ENCODE measurements at places on chromosomes 12 and 14.

GRCh38 chr12:70451528-70451927 lies 85.4 kb downstream of the KCNMB4 start:
- no peak overlapping the region for H3K4me3 ChIP-seq
- H3K27me3 ChIP-seq, result no peaks in the 10 kb centered on the region
- H3K27ac ChIP-seq, result no peak overlapping the region
- no peaks in the 10 kb centered on the region for H3K36me3 ChIP-seq

GRCh38 chr12:65454115-65454787 lies 175.8 kb downstream of the MSRB3 start:
- no peaks in the 10 kb centered on the region for H3K4me1 ChIP-seq
- H3K4me3 ChIP-seq, result no peak overlapping the region
- DNase-seq, result no peak
- no peak overlapping the region for H3K27ac ChIP-seq

GRCh38 chr12:75748136-75748535 lies 236.7 kb upstream of the KRR1 start:
- no peak for DNase-seq
- H3K36me3 ChIP-seq, result no peaks in the 10 kb centered on the region
- H3K4me1 ChIP-seq, result peaks cover 24% of the 10 kb centered on the region
- H3K27ac ChIP-seq, result no peak overlapping the region

- no peak overlapping the region for H3K27ac ChIP-seq
- no peaks in the 10 kb centered on the region for H3K36me3 ChIP-seq
- DNase-seq, result no peak
- no peak overlapping the region for H3K4me3 ChIP-seq
Measured at GRCh38 chr12:74119811-74120362, 417.7 kb upstream of the ATXN7L3B start.

- no peak for DNase-seq
- H3K36me3 ChIP-seq, result no peaks in the 10 kb centered on the region
- no peak overlapping the region for H3K27ac ChIP-seq
- H3K4me3 ChIP-seq, result no peak overlapping the region
- no peaks in the 10 kb centered on the region for H3K27me3 ChIP-seq
Measured at GRCh38 chr12:88922816-88923215, 342.5 kb upstream of the KITLG start.

DNA sequence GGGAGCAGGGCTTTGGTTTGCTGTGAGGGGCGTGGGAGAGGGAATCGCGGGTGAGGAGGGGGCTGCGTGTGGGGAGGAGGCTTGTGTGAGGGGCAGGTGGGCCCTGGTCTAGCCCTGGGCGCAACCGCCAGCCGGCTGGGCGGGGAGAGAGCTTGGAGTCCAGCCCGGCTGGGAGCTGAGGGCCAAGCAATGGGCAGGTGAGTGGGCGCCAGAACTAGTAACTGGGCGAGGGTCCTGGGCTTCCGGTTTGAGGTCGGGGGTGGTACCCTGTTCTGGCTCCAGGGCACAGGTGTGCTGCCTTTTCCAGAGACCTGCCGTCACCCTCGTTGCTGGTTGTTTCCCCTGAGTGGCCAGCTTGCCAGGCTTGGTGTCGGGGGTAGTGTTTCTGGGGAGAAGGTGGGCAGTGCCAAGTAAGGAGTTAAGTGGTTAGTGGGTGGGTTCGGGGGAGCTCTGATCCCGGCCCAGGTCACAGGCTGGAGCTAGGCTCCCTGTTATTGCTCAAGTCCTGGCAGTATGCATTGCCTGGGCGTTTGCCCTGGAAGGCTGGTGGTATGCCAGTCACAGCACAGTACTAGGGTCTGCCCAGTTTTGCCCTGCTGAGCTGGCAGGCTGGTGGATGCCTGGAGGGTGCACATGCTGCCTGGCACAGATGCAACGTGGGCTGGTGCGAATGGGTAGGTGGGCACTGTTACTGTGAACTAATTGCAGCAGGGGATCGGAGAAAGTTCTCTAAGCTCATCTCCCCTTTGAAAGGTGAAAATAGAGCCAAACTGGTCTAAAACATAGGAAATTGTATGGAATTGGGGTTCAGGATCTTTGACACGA lies 683 bp downstream of the CIPC start:
- H3K36me3 ChIP-seq, result no peaks in the 10 kb centered on the region
- peak overlapping the region; percentile 72 for H3K4me3 ChIP-seq
- peak; percentile 66 for DNase-seq
- H3K27ac ChIP-seq, result peak overlapping the region; percentile 94
- peaks cover 21% of the 10 kb centered on the region for H3K4me1 ChIP-seq

DNA sequence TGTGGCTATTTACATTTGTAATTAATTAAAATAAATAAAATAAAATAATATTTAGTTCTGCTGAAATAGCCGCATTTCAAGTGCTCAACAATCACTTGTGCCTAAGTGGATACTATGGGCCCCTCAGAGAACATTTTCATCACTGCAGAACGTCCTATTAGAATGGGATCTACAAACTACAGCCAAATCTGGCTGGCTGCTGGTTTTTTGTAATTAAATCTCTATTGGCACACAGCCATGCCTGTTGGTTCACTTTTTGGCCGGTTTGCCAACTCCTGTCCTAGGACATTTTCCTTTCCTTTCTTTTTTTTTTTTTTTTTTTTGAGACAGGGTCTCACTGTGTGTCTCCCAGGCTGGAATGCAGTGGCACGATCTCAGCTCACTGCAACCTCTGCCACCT lies 9.8 kb downstream of the CCDC63 start:
- no peaks in the 10 kb centered on the region for H3K36me3 ChIP-seq

- peak overlapping the region; percentile 10 for H3K27ac ChIP-seq
- H3K27me3 ChIP-seq, result no peaks in the 10 kb centered on the region
- no peaks in the 10 kb centered on the region for H3K36me3 ChIP-seq
- H3K4me1 ChIP-seq, result peaks cover 27% of the 10 kb centered on the region
- no peak overlapping the region for H3K4me3 ChIP-seq
- peak; percentile 75 for DNase-seq
Measured at GRCh38 chr12:51926718-51927117, 19.4 kb downstream of the ACVRL1 start.

- peaks cover 21% of the 10 kb centered on the region for H3K36me3 ChIP-seq
- H3K27me3 ChIP-seq, result no peaks in the 10 kb centered on the region
- DNase-seq, result no peak
- H3K4me3 ChIP-seq, result no peak overlapping the region
- no peaks in the 10 kb centered on the region for H3K4me1 ChIP-seq
Measured at GRCh38 chr14:90408713-90409112, 11.9 kb downstream of the CALM1 start.

DNA sequence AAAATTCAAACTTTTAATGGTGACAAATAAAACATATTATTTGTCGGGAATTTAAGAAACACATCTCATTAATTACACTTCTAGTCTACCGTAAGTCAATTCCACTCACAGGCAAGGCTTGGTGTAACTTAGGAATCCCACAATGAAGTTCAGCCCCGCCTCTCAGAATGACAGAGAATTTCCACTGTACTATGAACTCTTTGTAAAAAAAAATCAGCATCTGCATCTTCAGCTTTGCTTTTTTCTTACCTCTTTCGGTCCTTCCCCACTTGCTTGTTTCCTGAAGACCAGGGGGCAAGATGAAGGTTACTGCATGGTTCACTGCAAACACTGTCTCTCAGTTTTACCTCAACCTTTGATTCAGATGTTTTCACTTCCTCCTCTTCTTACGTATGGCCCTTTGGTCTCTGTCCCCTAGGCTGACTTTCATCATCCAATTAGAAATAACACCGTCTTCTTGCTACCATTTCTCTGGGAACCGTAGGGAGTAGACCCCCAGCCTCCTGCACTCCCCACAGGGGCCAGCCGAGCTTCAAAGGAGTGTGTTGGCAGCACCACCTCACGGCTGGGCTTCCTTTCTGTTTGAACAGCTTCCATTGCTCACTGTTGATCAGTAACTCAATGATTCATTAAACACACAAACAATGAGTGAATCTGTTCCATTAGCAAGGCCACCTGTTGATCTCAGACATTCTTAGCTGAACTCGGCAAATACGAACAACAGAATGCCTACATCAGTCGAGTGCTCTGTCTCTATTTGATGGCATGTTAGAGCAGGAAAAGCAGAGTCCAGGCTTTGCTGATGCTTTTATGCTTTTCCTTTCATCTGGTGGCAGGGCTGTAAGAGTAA lies 343.0 kb downstream of the BMP4 start:
- H3K36me3 ChIP-seq, result no peaks in the 10 kb centered on the region
- peak; percentile 61 for DNase-seq
- peaks cover 21% of the 10 kb centered on the region for H3K4me1 ChIP-seq
- peak overlapping the region; percentile 66 for H3K27ac ChIP-seq

DNA sequence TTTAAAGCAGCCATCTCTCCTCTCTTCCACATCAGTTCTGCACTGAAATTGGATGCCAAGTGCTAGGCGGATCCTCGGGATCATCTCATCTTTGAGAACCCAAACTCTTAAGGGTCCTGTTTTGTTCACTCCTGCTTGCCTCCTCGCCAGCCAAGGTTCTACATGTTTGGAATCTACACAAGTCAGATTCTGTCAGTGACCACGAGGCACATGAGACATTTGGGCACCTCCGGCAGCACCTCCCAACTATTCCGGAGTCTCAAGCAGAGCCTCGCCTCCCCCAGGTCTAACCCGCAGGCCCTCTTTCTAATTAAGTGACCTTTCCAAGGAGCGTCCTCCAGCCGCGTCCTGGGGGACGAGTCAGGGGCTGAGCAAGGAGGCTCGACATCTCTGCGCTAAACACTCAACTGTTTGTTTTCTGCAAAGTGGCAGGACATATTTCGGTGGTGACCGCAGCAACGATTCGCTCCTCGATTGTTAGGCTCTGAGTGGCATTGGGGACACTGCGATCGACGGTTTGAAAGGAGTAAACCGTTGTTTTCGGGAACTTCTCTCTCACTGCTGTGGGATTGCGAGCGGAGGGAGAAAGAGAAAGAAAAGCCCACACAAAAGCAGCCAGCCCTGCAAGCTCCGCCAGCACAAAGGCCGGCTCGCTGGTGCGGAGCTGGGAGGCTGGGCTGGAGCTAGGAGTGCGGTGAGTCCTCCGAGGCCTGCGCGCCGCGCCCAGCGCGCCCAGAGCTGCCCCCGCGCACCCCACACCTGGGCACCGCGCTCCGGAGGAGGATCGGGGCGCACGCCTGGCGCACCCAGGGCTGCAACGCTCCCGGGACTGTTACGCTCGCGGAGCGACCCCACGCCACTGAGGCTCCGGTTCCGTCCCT lies 640 bp downstream of the ARMH4 start:
- peak overlapping the region; percentile 92 for H3K4me3 ChIP-seq
- H3K27me3 ChIP-seq, result no peaks in the 10 kb centered on the region
- H3K4me1 ChIP-seq, result peaks cover 14% of the 10 kb centered on the region
- no peaks in the 10 kb centered on the region for H3K36me3 ChIP-seq

DNA sequence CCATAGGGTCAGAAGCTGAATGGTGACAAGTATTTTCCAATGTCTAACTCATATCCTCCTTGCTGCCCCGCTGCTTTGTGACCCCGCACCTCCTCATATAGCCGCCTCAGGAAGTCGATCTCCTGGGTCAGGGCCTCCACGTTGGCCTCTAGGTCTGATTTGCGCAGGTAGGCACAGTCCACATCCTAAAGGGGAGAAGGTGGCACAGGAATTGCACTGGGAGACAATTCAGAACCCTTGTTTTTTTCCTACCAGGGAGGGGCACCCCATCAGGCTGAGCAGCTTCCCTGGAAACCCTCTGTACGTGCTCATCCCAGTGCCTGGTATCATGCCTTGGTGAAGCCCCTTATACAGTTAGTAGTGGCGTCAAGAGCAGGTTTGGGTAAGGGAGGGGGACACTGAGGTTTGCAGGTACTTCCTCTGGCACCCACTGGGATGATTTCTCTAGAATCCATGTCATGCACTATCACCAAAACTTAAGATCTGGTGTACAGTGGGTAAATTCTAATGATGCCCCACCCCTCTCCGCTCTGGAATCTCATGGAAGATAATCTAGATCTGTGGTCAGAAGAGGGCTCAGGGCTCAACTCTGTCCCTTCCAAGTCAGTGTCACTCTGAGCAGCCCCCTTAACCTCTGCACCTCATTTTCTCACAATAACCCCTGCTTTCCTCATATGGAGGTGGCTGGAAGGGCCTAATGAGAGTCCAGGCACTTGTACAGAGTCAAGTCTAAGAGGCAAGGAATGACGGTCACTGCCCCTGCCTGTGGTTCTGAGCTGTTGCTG lies 20.1 kb upstream of the KRT86 start:
- H3K36me3 ChIP-seq, result no peaks in the 10 kb centered on the region
- no peaks in the 10 kb centered on the region for H3K27me3 ChIP-seq
- H3K27ac ChIP-seq, result no peak overlapping the region
- no peak overlapping the region for H3K4me3 ChIP-seq
- peak; percentile 3 for DNase-seq

DNA sequence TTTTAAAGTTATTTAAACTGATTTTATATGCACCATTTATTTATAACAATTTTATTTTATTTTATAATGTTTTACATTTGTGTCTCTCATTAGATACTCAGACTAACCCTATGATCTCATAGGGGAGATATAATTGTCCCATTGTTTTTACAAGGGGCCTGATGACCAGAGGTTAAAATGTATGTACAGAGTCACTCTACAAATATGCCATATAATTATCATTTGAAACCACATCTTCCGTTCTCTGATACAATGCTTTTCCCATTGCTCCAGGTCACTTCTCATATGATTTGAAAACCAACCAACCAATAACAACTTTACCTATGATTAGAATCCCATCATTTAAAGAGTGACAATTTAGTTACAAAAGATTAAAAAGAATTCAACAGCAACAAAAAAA lies 137.8 kb downstream of the GPHN start:
- no peaks in the 10 kb centered on the region for H3K36me3 ChIP-seq
- no peak overlapping the region for H3K27ac ChIP-seq
- peaks cover 25% of the 10 kb centered on the region for H3K4me1 ChIP-seq
- no peaks in the 10 kb centered on the region for H3K27me3 ChIP-seq
- DNase-seq, result no peak
- no peak overlapping the region for H3K4me3 ChIP-seq

DNA sequence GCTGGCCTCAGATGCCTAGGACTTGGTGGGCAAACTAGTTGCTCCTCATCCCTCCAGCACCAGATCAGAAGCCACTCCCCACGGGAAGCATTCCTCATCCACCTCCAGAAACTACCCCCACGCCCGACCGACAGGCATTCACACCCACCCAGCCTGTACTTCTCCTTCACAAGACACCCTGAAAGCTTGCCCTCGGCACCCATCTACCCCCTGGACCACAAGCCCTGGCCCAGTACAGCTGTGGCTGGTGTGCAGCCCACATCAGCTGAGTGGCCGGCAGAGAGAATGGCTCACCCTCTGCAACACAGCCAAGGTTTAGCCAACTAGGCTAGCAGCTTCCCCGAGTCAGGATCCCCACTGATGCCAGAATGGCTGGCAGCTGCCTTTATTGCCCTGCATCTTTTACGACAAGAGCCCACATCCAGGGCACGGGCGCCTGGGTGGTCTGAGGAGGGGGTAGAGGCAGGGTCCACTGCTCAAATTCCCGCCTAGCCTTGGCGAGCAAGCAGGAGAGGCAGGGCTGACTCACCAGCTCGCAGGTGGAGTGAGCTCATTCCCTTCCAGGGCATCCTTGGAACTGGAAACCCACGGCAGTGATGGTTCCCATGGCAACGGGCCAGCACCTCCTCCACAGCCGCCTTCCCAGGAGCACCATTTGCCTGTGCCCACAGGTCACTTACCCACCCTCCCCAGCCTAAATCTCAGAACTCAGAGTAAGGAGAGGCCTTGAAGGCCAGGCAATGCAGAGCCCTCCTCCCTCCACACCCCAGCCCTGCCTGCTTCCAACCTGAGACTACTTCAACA lies 17.1 kb downstream of the ACTN1 start:
- H3K36me3 ChIP-seq, result no peaks in the 10 kb centered on the region
- DNase-seq, result no peak
- H3K27me3 ChIP-seq, result no peaks in the 10 kb centered on the region
- H3K4me1 ChIP-seq, result peaks cover 69% of the 10 kb centered on the region
- H3K27ac ChIP-seq, result no peak overlapping the region
